RPMI7951 (cell line): ENCODE measurements at places on chromosomes 6 and 20. TPM values are rescaled to one million over a fixed set of nuclear protein-coding genes. Genes with fewer than 3 reads are reported as not detected.

The CRISP3 gene
- total RNA-seq: not detected in 2 replicates

The LY6G6F gene
- total RNA-seq: not detected in 2 replicates

The MTFR2 gene
- 7.8 and 17.1 TPM in 2 replicates for total RNA-seq

The ZNF165 gene
- 0.60 and 1.1 TPM in 2 replicates for total RNA-seq

The TP53TG5 gene
- not detected in 2 replicates for total RNA-seq

The ZC2HC1B gene
- total RNA-seq: not detected in 2 replicates

The PXDC1 gene
- 24.9 and 30.3 TPM in 2 replicates for total RNA-seq

The BTN1A1 gene
- not detected in 2 replicates for total RNA-seq
